HFFc6 (cell line): ENCODE measurements at places on chromosomes 13 and 19.

GRCh38 chr13:89750371-89750770 is 1597.1 kb upstream of the MIR17HG start:
- H3K4me1 ChIP-seq: no peaks in the 10 kb centered on the region
- no peak overlapping the region for H3K27ac ChIP-seq
- no peaks in the 10 kb centered on the region for H3K27me3 ChIP-seq
- no peak for DNase-seq
- H3K4me3 ChIP-seq: no peak overlapping the region

GRCh38 chr13:76129305-76130000 is 493.3 kb downstream of the LMO7 start:
- no peak for DNase-seq
- no peaks in the 10 kb centered on the region for H3K4me1 ChIP-seq
- H3K27ac ChIP-seq: no peak overlapping the region
- H3K36me3 ChIP-seq: no peaks in the 10 kb centered on the region

GRCh38 chr13:101749584-101749983 is 297.1 kb downstream of the ITGBL1 start:
- DNase-seq: no peak
- no peak overlapping the region for H3K27ac ChIP-seq
- H3K27me3 ChIP-seq: no peaks in the 10 kb centered on the region; the same call in 1 of the 2 replicates

- DNase-seq: no peak
- no peak overlapping the region for H3K4me3 ChIP-seq
- H3K36me3 ChIP-seq: no peaks in the 10 kb centered on the region
- H3K4me1 ChIP-seq: no peaks in the 10 kb centered on the region
- H3K27ac ChIP-seq: no peak overlapping the region
These were observed 342.0 kb downstream of the TEX29 start for GRCh38 chr13:111662451-111662850.

GRCh38 chr19:13053238-13053637 is 49.4 kb downstream of the LYL1 start:
- H3K4me1 ChIP-seq: peaks cover 80% of the 10 kb centered on the region
- H3K27ac ChIP-seq: peak overlapping the region; percentile 98
- no peak for DNase-seq
- H3K4me3 ChIP-seq: peak overlapping the region; percentile 63

DNA sequence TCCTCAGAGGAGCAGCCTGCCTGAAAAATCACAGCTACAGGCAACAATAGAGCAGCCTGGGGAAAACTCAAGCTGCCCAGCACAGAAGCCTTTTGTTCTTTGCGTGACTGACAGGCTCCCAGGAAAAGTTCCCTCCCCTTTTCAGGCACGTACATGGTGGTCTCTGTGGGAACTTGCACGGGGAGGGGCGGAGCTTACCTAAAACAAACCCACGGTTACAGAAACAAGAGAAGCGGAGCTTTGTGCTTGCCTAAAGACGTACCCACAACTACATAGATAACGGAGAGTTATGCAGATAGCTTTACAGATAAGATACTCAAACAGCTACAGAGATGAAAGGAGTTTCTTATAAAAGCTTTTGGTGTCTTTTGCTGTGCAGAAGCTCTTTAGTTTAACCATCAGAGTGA is 11.4 kb downstream of the ETFB start:
- peaks cover 3% of the 10 kb centered on the region; the same call in 1 of the 2 replicates for H3K27me3 ChIP-seq
- DNase-seq: no peak
- no peak overlapping the region for H3K27ac ChIP-seq
- no peak overlapping the region for H3K4me3 ChIP-seq
- H3K4me1 ChIP-seq: peaks cover 40% of the 10 kb centered on the region

DNA sequence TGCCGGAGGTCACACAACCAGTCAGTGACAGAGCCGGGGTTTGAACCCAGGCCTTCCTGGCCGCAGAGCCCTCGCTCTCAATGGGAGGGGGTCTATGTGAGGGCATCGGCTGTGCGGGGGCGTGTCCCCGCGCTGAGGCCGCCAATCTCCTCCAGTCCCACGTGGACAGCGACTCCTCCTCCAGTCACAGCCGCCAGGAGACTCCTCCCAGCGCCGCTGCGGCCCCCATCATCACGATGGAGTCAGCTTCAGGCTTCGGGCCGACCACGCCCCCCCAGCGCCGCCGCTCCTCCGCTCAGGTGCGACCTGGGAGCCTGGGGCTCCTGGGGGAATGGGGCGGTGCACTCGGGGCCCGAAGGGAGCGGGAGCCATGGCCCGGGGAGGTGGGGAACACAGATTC is 6.0 kb downstream of the SPRED3 start:
- H3K4me1 ChIP-seq: peaks cover 43% of the 10 kb centered on the region
- no peak for DNase-seq
- peaks cover 2% of the 10 kb centered on the region for H3K27me3 ChIP-seq
- H3K27ac ChIP-seq: no peak overlapping the region

GRCh38 chr19:7831452-7831851 is 1.4 kb downstream of the EVI5L start:
- no peak for DNase-seq
- H3K4me3 ChIP-seq: peak overlapping the region; percentile 80
- peaks cover 39% of the 10 kb centered on the region for H3K4me1 ChIP-seq

GRCh38 chr19:367963-368629 is 23.5 kb upstream of the MIER2 start:
- no peak overlapping the region for H3K27ac ChIP-seq
- H3K27me3 ChIP-seq: peaks cover 51% of the 10 kb centered on the region
- H3K36me3 ChIP-seq: no peaks in the 10 kb centered on the region
- peaks cover 9% of the 10 kb centered on the region for H3K4me1 ChIP-seq
- H3K4me3 ChIP-seq: no peak overlapping the region

DNA sequence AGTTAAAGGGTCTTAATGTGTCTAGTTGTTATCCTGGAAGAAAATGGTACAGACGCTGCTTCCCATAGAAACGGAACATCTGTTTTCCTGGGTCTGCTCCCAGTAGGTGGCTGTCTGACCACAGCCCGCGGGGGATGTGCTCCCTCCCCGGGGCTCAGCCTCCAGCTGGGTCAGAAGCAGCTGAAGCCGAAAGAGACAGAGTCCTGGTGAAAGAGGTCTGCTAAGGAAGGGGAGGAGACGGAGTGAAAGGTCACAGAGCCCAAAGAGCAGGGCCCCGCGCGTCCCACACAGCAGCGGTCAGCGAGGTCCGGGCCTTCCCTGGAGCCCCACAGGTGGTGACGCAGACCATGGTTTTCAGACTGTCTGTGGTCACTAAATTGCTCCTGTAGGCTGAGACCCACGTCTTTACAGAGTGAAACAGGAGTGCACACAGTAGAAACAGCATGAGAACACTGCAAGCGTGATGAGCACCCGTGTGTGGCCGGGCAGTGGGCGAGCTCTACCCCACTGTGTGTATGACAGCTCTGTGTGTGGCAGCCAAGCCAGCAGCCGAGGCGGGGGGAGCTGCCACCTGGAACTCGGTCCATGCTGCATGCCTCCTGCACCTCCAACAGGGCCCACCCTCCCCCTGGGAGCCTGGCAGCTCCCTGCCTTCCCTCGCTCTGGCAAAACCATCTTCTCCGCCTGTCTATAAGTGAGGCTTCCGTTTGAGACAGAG is 52.0 kb upstream of the C13orf46 start:
- no peaks in the 10 kb centered on the region; the same call in 1 of the 2 replicates for H3K27me3 ChIP-seq
- H3K4me1 ChIP-seq: peaks cover 18% of the 10 kb centered on the region
- DNase-seq: no peak
- peak overlapping the region; percentile 90 for H3K27ac ChIP-seq
- H3K4me3 ChIP-seq: no peak overlapping the region
- H3K36me3 ChIP-seq: peaks cover 33% of the 10 kb centered on the region

DNA sequence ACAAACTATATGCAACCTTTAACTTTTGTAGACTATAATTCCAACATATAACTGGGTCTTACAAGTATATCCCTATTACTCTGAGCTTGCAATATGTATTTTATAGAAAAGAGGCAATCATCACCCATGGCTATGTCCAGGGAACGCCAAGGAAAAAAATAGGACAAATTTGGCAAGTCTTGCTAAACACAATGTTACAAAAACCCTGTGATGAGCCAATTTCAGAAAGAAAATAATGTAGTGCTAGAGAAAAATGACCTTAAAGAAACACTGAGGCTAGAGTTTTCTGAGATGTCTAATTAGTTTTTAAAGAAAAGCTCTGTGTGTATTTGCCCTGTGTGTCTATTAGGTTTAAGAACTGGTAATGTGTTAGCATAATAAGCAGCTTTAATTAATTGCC is 68.0 kb upstream of the FREM2 start:
- no peaks in the 10 kb centered on the region for H3K27me3 ChIP-seq
- no peak overlapping the region for H3K4me3 ChIP-seq
- H3K36me3 ChIP-seq: no peaks in the 10 kb centered on the region
- DNase-seq: no peak

DNA sequence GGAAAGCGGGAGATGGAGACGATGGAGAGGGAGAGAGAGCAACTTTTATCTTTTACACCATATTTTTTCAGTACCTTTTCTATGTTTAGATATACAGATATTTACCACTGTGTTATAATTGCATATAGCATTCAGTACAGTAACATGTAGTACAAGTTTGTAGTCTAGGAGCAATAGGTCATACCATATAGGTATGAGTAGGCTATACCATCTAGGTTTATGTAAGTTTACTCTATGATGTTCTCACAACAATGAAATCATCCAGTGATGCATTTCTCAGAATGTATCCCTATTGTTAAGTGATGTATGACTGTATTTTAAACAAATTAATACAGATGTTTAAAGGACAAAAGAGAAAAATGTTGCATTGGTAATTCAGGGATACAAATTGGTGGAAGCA is 136.1 kb downstream of the PDS5B start:
- H3K4me1 ChIP-seq: peaks cover 5% of the 10 kb centered on the region; the same call in 1 of the 2 replicates
- no peak overlapping the region for H3K27ac ChIP-seq
- no peaks in the 10 kb centered on the region for H3K27me3 ChIP-seq
- H3K36me3 ChIP-seq: peaks cover 11% of the 10 kb centered on the region; the same call in 1 of the 2 replicates
